A549 treated with DMSO at 1 μM for 4 hours (cell line): ENCODE measurements at places on chromosomes 6 and 20. TPM values are rescaled to one million over a fixed set of nuclear protein-coding genes. Genes with fewer than 3 reads are reported as not detected.

The C6orf163 gene
- 0.15 to 0.19 TPM (median 0.17 TPM) in 3 of 5 replicates, not detected in the others for total RNA-seq

The MYH7B gene
- total RNA-seq, result 0.08 to 0.17 TPM (median 0.13 TPM) in 4 of 5 replicates, not detected in the other

The ADGRG6 gene
- total RNA-seq, result 40.6 to 62.5 TPM (median 56.6 TPM) in 5 replicates

The SAMD10 gene
- total RNA-seq, result 0.10 to 0.13 TPM in 2 of 5 replicates, not detected in the others

The PRICKLE4 gene
- total RNA-seq, result 0.23 to 0.85 TPM (median 0.60 TPM) in 4 of 5 replicates, not detected in the other

The TGM3 gene
- total RNA-seq, result 0.07 to 0.11 TPM (median 0.08 TPM) in 3 of 5 replicates, not detected in the others

The PLEKHG1 gene
- 0.33 to 0.90 TPM (median 0.50 TPM) in 5 replicates for total RNA-seq

The MOXD1 gene
- total RNA-seq, result 1.5 to 2.4 TPM (median 2.0 TPM) in 5 replicates

The HTR1E gene
- not detected in 5 replicates for total RNA-seq

The RNGTT gene
- total RNA-seq, result 8.4 to 11.0 TPM (median 9.3 TPM) in 5 replicates

The OR2H2 gene
- total RNA-seq, result not detected in 5 replicates

The ZNF512B gene
- 10.0 to 13.3 TPM (median 12.2 TPM) in 5 replicates for total RNA-seq

The SLC22A1 gene
- 1.2 to 2.7 TPM (median 1.9 TPM) in 5 replicates for total RNA-seq

The NPBWR2 gene
- total RNA-seq, result not detected in 5 replicates

The CD93 gene
- not detected in 5 replicates for total RNA-seq

The RHAG gene
- 0.05 to 0.07 TPM in 2 of 5 replicates, not detected in the others for total RNA-seq

The RIPPLY2 gene
- 0.28 to 1.3 TPM (median 0.41 TPM) in 5 replicates for total RNA-seq

The TSHZ2 gene
- not detected in 5 replicates for total RNA-seq

The TSPO2 gene
- not detected in 5 replicates for total RNA-seq

The PLA2G7 gene
- 0.05 TPM in 1 of 5 replicates, not detected in the others for total RNA-seq

The PNLDC1 gene
- total RNA-seq, result 0.12 to 0.17 TPM in 2 of 5 replicates, not detected in the others

The SLC32A1 gene
- not detected in 5 replicates for total RNA-seq

The GRM1 gene
- 0.02 to 0.04 TPM (median 0.03 TPM) in 4 of 5 replicates, not detected in the other for total RNA-seq

The RALY gene
- 143 to 161 TPM (median 150 TPM) in 5 replicates for total RNA-seq
